Camera-type eye (tissue), 1 donor: ENCODE measurements at places on chromosomes 6 and 20. TPM values are rescaled to one million over a fixed set of nuclear protein-coding genes. Genes with fewer than 3 reads are reported as not detected.

SCAND1 gene
- 31.3 TPM for total RNA-seq

TREML2 gene
- 0.27 TPM for total RNA-seq

CRISP1 gene
- not detected for total RNA-seq

CAP2 gene
- 17.6 TPM for total RNA-seq

ABT1 gene
- 13.3 TPM for total RNA-seq

SLC22A16 gene
- 0.82 TPM for total RNA-seq

BFSP1 gene
- 676 TPM for total RNA-seq

CCR6 gene
- not detected for total RNA-seq

GPX6 gene
- total RNA-seq: not detected

SLC22A23 gene
- total RNA-seq: 27.3 TPM

SLC22A3 gene
- 6.1 TPM for total RNA-seq

CALHM4 gene
- not detected for total RNA-seq

PPP1R3G gene
- total RNA-seq: 2.8 TPM

EEF1A1 gene
- total RNA-seq: 15,027 TPM

KCNK16 gene
- total RNA-seq: not detected

SLC17A1 gene
- not detected for total RNA-seq

SLC52A3 gene
- total RNA-seq: 0.93 TPM

HMGN3 gene
- 112 TPM for total RNA-seq

NNAT gene
- 237 TPM for total RNA-seq

PNLDC1 gene
- 0.49 TPM for total RNA-seq

TRPC4AP gene
- 76.2 TPM for total RNA-seq

PTCHD4 gene
- total RNA-seq: 10.0 TPM

DEFB110 gene
- total RNA-seq: not detected

FKBP5 gene
- 12.7 TPM for total RNA-seq

PLEKHG1 gene
- total RNA-seq: 66.2 TPM

OTOR gene
- total RNA-seq: not detected
